Stimulated activated CD8-positive, alpha-beta memory T cell treated with anti-CD3 and anti-CD28 coated beads, Interleukin-4, amount 100 ng/mL, for 24 hours (primary cell): ENCODE measurements at places on chromosomes 2 and 18.

- DNase-seq: no peak
These were observed 1.9 kb upstream of the SLC1A4 start for GRCh38 chr2:64987001-64987955.

DNA sequence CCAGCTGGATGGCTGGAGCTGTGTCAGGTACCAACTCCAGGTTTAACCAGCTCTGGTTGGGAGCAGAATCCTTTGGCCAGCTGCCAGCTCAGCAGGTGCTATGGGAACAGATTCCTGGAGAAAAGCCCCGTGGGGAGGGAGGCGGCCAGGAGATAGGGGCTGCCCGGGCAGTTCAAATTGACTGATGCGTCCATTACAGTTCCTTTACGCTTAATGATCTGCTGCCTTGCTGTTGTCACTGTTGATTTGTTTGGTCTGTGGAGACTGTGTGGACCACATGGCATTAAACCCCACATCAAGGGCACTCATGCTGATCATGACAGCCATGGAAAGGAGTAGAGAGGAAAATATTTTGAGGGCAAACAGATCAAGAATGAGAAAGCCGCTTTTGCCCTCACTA, 200.0 kb downstream of the TSN start:
- DNase-seq: no peak

GRCh38 chr2:240595381-240596079, 9.0 kb downstream of the CAPN10 start:
- DNase-seq: peak; percentile 19

- DNase-seq: no peak
These were observed 691.3 kb downstream of the LRP1B start for GRCh38 chr2:141439524-141439923.

- DNase-seq: no peak
These were observed 64.7 kb downstream of the CCDC178 start for GRCh38 chr18:33375829-33376228.

DNA sequence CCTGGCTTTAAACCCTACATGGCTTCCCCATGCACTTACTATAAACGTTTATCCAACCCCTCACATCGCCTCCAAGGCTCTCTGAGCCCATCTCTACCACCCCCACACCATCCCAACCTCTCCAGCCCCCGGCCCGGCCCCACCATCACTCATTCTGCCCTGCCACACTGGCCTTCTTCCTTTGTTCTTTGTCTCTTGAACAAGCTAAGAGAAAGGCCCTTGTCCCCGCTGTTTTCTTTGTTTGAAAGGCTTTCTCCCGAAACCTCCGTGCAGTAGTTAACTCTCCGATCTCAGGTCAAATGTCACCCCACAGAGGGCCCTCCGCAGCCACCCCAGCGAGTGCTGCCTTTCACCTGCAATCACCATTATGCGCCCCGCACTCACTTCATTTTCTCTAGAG, 100.4 kb downstream of the AFF3 start:
- no peak for DNase-seq

- no peak for DNase-seq
These were observed 204.6 kb upstream of the HDAC4 start for GRCh38 chr2:239605409-239605808.

GRCh38 chr2:168970711-168971233, 60.4 kb downstream of the ABCB11 start:
- no peak for DNase-seq

DNA sequence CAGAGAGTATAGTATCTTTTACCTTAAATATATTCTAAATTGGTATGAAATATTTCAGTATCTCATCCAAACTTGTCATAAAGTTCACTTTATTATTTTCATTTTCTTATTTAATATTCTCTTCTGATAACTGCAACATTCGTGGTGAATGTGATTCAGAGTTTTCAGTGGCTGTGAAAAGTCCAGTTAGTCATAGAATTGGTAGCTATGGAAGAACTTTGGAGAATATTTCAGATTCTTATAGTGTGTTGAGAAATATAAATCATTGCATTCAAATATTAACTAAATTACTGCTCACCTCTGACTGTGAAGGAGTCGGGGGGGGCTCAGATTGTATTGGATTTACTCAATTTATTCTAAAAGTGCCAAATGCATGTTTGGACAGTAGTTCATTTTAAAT, 178.6 kb upstream of the VWC2L start:
- DNase-seq: no peak

DNA sequence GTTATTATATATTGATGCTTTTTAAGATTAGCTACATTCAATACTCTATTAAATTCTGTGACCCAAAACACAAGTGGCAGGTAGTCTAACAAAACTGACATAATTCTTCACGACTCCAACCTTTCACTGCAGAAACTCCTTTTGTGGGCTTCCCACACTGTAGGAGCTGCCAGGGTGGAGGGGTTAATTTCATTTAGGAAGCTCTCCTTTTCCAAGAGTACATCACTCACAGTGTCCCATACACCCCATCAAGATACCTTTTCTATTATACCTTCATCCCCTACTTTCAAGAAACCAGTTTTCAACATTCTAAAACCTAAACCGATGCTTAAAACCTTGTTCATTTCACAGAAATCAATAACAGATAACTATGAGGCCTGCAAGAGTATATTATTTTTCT, 825 bp downstream of the THUMPD2 start:
- no peak for DNase-seq

DNA sequence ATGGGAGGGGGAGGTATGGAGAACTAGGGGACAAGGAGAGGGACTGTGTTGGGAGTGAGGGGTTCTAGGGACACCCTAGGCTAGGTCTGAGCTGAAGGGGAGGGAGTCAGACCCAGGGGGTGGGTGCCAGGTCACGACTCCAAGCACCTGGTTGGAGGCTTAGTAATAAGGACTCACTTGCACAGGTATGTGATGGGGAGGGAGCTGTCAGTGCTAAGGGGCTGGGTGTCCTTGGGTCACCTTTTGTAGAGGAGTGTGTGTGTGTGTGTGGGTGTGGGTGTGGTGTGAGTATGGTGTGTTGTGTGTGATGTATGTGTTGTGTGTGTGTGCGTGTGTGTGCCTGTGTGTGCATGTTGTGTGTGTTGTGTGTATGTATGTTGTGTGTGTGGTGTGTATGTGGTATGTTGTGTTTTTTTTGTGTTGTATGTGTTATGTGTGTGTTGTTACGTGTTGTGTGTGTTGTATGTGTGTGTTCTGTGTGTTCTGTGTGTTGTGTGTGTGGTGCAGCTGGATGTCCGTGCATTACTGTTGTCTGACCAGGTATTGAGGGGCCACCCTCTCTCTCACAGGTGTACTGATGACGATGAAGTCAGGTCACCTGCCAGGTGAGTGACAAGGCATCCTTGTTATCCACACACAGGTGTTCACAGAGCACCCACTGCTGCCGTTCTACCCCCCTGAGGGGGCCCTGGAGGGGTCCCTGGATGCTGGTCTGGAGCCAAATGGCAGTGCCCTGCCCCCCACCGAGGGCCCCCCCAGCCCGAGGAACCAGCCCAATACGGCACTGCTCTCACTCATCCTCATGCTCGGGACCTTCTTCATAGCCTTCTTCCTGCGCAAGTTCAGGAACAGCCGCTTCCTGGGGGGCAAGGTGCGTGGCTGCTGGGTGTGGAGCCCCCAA, 9.8 kb downstream of the SLC4A3 start:
- DNase-seq: no peak

- DNase-seq: no peak
These were observed 110.4 kb upstream of the DYNAP start for GRCh38 chr18:54480616-54481015.

DNA sequence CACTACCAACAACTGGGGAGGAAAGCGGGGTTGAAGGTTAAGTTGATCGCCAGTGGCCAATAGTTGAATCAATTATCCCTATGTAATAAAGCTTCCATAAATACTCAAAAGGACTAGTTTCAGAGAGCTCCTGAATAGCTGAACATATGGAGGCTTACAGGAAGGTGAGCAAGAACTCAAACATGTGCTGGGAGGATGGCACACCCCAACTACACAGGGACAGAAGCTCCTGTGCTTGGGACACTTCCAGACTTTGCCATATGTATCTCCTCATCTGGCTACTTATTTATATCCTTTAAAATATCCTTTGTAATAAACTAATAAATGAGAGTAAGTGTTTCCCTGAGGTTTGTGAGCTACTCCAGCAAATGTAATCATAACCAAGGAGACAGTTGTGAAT, 115.7 kb downstream of the HNMT start:
- DNase-seq: no peak

- no peak for DNase-seq
These were observed 1004.6 kb upstream of the TMEFF2 start for GRCh38 chr2:193199322-193199721.

GRCh38 chr2:31033032-31033431, 105.2 kb downstream of the GALNT14 start:
- no peak for DNase-seq

GRCh38 chr2:201642579-201643215, 606 bp downstream of the TMEM237 start:
- peak; percentile 82 for DNase-seq

DNA sequence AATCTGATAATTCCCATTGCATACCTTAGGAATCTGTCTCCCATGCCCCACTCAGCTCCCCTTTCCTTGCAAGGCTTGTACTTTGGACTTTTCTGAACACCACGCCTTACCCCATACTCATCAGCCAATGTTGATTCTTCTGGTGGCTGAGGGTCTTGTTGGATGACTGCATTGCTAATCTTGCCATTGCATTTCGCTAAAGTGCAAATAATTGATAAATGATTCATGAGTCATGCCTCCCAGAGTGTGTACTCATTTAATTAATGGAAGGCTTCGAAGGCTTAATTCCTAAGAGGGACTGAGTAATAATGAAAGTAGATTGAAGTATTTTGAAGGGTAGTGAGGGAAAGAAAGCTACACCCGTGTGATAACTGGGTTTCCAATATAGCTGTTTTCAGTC, 28.0 kb upstream of the PPP1R1C start:
- no peak for DNase-seq

DNA sequence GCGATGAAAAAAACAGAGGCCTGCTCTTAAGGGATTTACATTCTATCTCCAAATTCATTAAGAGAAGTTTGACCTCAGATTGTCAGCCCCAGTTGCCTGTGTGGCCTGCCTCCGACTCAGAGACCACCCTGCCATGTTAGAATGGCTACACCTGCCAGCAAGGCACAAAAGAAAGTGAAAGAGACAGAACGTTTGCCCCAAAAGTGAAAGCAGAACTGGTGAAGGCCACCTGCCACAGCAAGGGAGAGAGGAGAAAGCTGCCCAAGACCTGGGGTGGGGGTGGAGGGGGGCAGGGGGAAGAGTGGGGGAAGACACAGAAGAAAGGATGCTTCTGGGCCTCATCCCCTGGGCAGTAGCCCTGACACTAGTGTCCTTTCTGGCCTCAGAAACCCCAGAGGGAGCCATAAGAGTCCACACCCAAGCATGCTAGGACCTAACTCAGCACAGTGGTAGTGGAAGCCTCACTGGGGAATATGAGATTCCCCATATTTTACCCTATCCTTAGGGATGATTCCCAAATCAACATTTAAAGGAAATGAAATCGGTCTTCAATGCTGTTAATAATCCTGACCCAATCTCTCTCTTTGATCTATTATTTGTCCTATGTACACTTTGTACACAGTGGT, 389.7 kb downstream of the TXNL1 start:
- no peak for DNase-seq

GRCh38 chr18:76428396-76429261, 66.4 kb downstream of the ZNF516 start:
- DNase-seq: no peak

GRCh38 chr18:11040823-11041656, 108.3 kb downstream of the PIEZO2 start:
- no peak for DNase-seq

GRCh38 chr18:6493194-6493593, 78.5 kb upstream of the L3MBTL4 start:
- DNase-seq: no peak

GRCh38 chr18:55236150-55236931, 277.1 kb upstream of the CCDC68 start:
- DNase-seq: no peak

DNA sequence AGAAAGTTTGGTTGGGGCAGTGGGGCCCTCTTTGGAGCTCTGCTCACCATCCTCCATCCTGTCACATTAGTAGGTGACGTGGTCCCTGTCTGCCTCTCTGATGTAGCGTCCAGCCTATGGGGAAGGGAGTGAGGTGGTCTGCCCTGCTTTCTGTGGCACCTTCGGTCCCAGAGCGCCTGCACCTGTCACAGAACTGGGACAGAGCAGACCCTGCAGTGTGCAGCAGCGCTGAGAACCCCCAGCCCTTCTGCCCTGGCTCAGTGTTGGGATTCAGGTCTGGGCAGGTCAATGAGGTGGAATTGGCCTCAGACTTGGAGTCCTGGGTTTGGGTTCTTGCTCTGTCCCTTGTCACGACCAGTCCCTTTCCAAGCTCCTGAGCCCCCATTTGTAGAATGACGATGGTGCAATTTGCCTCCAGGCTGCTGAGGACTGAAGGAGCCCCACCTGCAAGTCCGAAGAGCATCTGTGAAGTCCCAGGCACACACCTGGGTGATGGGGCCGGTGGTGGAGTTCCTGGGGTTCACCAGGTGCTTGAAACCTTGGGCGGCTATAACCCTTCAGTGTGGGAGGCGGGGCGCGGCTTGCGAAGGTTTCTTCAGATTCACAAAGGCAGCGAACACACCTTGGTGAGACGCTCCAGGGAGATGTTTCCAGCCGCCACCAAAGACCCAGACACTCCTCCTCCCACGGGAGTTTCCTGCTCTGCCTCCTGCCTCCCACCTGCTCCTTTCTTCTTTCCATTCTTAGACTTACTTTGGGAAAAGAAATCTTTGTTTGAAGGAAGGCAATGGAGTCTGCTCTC, 265.4 kb upstream of the HDAC4 start:
- no peak for DNase-seq

DNA sequence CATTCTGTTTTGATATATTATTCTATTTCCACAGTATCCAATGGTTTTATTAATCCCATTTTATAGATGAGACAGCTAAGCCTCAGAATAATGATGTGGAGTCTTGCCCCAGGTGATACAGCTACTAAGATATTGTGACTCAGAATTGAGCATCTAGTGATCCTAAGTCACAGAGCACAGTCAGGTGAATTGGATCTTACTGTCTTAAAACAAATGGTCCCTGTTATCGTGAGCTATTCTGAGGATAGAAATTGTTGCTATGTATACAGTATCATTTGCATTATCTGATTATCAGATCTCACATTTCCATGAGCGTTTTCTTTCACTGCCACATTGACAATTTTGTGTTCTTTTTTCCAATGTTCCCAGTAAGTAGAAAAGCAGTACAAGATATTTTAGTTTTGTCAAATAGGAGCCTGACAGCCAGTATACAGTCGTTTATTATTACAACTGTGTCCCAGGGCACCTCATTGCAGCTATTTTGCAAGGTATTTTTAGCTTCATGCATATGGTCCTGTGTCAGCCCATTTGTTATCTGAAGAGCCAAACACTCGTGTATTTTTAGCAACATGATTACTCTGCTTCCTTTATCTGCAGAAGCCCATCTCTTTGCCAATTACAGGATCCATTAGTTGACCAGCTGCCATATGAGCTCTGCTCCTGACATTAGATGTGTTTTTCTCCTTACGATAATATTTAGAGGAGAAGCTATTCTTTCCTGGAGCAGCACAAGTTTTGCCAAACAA, 25.1 kb upstream of the SGPP2 start:
- DNase-seq: no peak

DNA sequence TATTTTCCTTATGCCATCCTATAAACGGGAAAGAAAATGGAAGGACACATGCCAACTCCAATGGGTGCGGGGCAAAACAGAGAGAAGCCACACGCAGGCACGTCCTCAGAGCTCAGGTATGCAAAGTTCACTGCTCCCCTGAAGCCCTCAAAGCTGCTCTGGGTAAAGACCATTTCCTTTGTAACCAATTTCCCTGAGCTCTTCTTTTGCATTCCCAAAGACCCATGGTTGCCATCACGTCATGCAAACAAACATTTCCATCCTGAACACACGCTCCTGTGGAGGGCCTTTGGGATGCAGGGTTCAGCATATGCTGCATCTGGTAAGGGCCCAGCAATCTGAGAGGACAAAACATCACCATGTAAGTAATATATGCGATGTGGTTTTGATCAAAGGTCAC, 69.4 kb downstream of the EMILIN2 start:
- no peak for DNase-seq
